ENCODE measurements at places on chromosomes 16 and 17. TPM values are rescaled to one million over a fixed set of nuclear protein-coding genes. Genes with fewer than 3 reads are reported as not detected.

DNA sequence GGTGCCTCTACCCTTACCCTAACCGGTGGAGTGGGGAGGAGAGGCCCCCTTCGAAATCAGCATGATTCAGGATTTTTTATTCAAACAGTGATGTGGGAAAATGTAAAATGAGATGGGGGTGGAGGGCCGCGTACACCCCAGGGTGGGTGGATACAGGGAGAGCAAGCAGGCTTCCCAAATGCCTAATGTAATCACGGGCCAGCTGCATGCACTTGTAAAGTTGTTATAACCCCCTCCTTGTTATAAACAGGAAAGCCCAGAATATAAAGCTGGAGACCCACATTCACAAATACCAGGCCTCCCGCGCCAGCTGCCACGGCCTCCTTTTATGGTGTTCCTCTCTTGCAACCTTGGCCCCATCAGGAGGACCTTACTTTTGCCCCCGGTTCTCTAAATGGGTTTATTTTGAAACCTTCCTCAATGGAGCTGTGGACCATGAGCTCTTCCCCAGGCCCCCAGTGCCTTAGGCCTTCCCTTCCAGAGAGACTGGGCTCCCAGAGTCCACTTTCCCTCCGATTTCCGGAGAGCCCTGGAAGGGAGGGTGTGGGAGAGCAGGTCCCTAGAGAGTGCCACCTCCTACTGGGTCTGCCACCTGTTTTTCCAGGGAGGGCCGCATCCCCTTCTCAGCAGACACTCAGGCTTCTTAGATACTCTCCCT is 906 bp upstream of the FOXL1 start:
- H3K36me3 ChIP-seq: no peaks in the 10 kb centered on the region
- peaks cover 16% of the 10 kb centered on the region for H3K4me1 ChIP-seq
- H3K27me3 ChIP-seq: peaks cover 21% of the 10 kb centered on the region
- H3K4me3 ChIP-seq: no peak overlapping the region
- H3K27ac ChIP-seq: no peak overlapping the region

- H3K4me3 ChIP-seq: no peak overlapping the region
- peaks cover 5% of the 10 kb centered on the region for H3K4me1 ChIP-seq
- H3K27ac ChIP-seq: no peak overlapping the region
- no peak for DNase-seq
- no peaks in the 10 kb centered on the region for H3K27me3 ChIP-seq
- no peaks in the 10 kb centered on the region for H3K36me3 ChIP-seq
Measured at GRCh38 chr17:733743-734142, 1.3 kb downstream of the TLCD3A start.

- no peak for DNase-seq
- H3K36me3 ChIP-seq: no peaks in the 10 kb centered on the region
- no peaks in the 10 kb centered on the region for H3K27me3 ChIP-seq
- H3K4me1 ChIP-seq: no peaks in the 10 kb centered on the region
- no peak overlapping the region for H3K4me3 ChIP-seq
Measured at GRCh38 chr17:22506861-22507260, 814.5 kb downstream of the KCNJ18 start.

DNA sequence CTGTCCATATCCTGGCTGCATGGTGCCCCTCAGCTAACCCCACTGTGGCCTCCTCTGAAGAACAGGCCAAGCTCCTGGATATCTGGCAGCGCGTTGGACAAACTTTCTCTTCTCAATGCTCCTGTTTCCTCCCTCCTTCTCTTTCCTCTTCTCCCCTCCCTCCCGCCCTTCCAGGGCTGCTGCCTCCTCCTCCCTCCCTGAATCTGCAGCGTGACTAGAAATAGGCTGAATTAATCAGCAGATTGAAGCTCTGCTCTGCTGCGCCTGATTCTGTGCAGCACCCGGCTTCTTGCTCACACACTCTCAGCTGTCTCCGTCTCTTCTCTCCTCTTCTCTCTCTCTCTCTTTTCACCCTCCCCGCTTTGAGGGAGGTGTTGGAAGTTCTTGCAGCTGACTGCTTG is 19.8 kb downstream of the TMEM94 start:
- no peak overlapping the region for H3K4me3 ChIP-seq
- no peak overlapping the region for H3K27ac ChIP-seq
- no peak for DNase-seq
- no peaks in the 10 kb centered on the region for H3K27me3 ChIP-seq

- H3K27ac ChIP-seq: peak overlapping the region; percentile 80
- H3K27me3 ChIP-seq: no peaks in the 10 kb centered on the region
Measured at GRCh38 chr17:7218758-7219157, 878 bp downstream of the DLG4 start.

GRCh38 chr17:51322390-51323029 is 62.2 kb downstream of the UTP18 start:
- no peaks in the 10 kb centered on the region for H3K4me1 ChIP-seq
- H3K4me3 ChIP-seq: no peak overlapping the region
- no peak overlapping the region for H3K27ac ChIP-seq
- no peaks in the 10 kb centered on the region for H3K27me3 ChIP-seq
- no peak for DNase-seq

The CLEC3A gene
- total RNA-seq: not detected

The TBC1D3G gene
- not detected for total RNA-seq
